ENCODE measurements at places on chromosomes 1 and 21.
A peak's percentile ranks its signal among the peaks of the same experiment; 100 is the strongest.

DNA sequence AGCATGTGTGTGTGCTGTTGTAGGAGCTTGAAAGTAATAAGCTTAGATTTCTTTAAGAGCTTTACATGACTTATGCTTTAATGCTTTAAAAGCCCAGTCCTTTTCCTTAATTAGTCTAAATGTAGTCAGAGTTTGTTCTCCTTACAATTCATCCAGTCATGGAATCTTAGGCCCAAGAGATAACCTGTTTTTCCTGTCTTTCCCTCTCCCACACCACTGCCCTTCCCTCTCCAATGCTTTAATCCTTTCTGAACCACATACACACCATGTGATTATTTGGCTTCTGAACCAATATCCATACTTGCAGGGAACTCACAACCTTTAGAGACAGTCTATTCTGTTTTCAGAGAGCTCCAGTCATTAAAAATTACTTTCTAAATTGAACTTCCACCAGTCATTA is 37.6 kb downstream of the ALG6 start:
- DNase-seq, result no peak

DNA sequence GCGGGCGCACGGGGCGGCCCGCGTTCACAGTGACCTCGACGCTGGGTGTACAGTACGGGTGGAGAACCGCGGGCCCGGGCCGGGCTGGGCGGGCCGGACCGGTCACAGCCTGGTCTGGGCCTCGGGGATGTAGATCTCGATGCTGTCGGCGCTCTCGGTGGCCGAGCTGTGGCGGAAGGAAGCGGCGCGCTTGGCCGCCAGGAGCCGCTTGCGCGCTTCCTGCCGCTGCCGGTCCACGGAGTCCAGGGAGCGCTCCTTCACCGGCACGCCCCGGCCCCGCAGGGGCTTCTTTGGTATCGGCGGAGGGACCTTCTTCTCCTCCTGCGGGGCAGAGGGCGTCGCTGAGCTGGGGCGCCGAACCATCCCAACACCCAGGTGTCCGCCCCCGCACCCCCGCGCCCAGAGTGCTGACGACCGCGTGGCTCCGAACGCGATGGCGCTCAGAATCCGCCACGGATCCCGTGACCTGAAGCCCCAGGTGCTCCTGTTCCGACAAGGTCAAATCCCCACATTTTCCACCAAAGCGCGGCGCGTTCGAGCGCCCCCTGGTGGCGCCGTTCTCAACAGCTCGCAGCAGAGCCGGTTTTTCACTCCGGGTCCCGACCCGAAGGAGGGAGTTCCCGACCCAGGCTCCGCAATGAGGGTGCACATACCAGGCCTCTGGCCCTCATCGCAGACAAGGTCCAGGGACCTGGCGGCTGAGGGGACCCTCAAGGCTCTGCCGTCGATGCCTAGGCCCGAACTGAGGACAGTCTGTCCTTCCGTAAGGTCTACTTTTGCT is 6.6 kb upstream of the SMIM12 start:
- peak; percentile 92 for DNase-seq

GRCh38 chr1:7110321-7110720 is 325.1 kb downstream of the CAMTA1 start:
- no peak for DNase-seq

- no peak for DNase-seq
Observed at GRCh38 chr1:246800756-246801155, 76.5 kb downstream of the SCCPDH start.

- DNase-seq, result no peak
Observed at GRCh38 chr1:101004670-101005069, 20.9 kb downstream of the DPH5 start.

- no peak for DNase-seq
Observed at GRCh38 chr1:52070704-52071103, 14.6 kb downstream of the BTF3L4 start.

GRCh38 chr21:26555540-26556146 is 17.4 kb downstream of the CYYR1 start:
- DNase-seq, result no peak
